ENCODE measurements at places on chromosomes 3 and 15.

GRCh38 chr15:82543160-82543559 is 2.9 kb upstream of the RPS17 start:
- DNase-seq, result peak; percentile 84

GRCh38 chr3:61804782-61805181 is 243.4 kb downstream of the PTPRG start:
- no peak for DNase-seq

DNA sequence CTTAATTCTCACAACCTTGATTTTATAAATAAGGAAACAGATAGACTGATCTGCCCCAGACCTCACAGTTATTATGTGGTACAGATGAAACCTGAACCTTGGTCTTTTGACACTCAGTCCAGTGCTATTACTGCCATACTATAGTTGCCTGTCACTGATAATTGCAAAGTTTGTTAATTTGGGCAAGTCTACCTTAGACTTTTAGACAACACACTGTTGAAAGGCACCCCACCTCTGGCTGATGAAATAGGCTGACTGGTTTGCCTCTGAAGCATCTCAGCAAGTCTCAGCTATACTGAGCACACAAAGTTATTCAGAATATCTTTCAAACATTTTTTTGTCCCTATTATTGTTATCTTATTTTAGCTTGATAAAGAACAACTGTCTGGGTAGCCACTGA is 53.1 kb upstream of the MAP4 start:
- no peak for DNase-seq

DNA sequence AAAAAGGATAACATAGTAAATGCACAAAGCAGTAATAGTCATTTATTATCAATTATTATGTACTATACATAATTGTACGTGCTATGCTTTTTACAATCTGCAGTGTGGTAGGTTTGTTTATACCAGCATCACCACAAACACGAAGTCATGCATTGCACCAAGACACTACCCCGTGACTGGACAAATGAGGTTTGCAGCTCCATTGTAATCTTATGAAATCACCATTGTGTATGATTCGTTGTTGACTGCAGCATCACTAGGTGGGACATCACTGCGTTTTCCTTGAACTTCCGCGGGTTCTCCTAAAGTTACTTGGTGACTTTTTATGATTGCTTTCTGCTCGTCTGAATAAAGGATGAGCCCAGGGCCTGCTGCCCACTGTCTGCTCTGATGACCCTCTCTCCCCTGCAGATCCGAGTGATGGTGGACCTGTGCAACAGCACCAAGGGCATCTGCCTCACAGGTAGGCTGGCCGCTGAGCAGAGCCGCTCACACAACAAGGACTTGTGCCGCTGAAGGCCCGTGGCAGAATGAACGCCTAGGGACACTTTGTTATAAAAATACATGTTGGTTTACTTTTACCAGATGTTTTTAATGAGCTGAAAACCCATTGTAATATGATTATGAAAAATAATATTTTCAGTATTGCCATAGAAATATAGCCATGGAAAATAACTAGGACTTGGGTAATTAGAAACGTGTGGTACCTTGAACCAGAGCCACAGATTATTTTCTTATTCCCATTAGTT is 35.8 kb downstream of the GLDN start:
- no peak for DNase-seq

DNA sequence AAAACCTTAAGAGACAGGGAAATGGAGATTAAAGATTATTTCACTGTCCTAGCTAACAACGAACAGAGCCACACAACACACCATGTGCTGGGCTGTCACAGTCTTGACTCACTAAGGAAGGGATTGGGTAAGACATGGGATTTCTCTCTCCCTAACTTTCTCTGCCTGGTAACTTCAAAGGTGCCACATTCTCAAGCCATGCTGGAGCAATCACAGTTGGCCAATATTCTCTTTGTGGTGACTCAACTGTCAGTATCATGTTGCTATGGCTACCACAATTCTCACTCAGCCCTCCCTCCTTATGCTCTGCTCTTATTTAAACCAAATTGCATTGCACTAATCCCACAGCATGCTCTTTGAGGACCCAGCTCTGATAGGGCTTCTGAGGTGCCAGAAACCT is 74.0 kb downstream of the OXNAD1 start:
- peak; percentile 77 for DNase-seq

DNA sequence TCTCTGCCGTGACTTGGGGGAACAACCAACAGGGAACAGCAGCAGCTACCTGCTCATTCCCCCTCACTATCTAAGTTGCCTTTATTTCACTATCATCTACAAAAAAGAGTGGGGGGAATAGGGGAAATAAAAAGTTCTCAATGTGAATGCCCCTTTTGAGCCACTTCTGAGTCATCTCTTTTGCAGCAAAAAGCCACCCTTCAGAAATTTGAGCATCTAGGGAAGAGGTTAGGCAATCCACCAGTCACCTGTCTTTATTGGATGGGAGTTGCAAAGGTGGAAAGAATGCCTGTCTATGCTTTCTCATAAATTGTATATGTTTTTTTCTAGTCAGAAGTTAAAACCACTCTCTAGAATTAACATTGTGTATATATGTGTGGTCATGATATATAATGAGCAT is 41.1 kb downstream of the GPD1L start:
- DNase-seq, result no peak

- no peak for DNase-seq
These were observed 1.8 kb downstream of the MTFMT start for GRCh38 chr15:65027593-65027992.

- DNase-seq, result no peak
These were observed 51.6 kb downstream of the SLC7A14 start for GRCh38 chr3:170534227-170534626.

DNA sequence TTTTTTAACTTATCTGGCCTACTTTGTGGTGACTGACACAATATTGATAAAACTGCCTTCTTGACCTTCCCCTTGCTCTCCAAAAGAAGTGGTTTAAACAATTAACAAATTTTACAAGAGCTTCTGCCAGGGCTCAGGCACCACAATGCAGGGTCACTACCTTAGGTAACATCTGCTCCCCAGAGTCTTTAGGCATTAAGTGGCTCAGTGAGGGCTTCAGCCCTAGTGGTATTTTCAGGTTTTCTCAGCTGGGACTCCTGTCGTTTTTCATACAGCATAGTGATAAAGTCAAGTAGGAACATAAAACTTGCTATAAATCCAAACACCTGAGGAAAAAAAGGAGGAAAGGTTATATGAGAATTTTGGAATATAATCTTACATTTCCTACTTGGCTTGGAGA is 18.9 kb downstream of the CMTM6 start:
- DNase-seq, result no peak

GRCh38 chr15:68348081-68348480 is 70.5 kb downstream of the FEM1B start:
- DNase-seq, result no peak

- no peak for DNase-seq
These were observed 44.2 kb downstream of the GRK7 start for GRCh38 chr3:141807277-141808033.

DNA sequence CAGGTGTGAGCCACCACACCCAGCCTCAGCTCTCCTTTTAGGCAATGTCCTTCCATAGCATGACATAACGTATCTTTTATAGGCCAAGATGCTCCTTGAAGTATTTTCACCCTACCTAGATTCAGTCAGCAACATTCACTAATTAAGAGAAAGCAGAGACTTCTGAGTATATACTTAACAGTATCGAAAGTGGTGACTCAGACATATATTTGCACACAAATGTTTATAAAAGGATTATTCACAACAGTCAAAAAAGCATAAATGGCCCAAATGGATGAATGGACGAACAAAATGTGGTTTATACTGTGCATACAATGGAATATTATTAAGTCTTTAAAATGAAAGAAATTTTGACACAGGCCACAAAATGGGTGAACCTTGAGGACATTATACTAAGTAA is 108.6 kb downstream of the ZNF385D start:
- DNase-seq, result no peak

DNA sequence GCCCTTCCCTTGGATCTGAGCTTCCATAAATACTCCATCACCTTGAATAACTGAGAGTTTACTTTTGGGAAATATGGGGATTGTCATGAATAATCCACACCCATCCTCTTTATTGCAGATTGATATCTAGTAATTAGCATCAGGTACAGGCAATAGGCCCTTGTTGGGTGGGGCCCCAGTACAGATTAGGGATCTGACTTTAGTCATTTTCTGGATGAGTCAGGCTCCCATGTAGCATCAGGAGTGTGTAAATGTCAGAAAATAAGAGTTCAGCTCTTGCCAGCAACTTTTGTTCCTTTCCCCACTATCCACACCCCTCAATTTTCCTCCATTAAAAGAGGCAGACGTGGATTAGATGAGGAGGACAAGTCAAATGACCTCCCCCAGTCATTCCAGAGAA is 17.7 kb upstream of the SNRK start:
- DNase-seq, result no peak

- no peak for DNase-seq
These were observed 70.7 kb downstream of the CD200R1L start for GRCh38 chr3:112776000-112776399.

GRCh38 chr15:63189941-63190768 is 749 bp downstream of the RAB8B start:
- DNase-seq, result peak; percentile 54

DNA sequence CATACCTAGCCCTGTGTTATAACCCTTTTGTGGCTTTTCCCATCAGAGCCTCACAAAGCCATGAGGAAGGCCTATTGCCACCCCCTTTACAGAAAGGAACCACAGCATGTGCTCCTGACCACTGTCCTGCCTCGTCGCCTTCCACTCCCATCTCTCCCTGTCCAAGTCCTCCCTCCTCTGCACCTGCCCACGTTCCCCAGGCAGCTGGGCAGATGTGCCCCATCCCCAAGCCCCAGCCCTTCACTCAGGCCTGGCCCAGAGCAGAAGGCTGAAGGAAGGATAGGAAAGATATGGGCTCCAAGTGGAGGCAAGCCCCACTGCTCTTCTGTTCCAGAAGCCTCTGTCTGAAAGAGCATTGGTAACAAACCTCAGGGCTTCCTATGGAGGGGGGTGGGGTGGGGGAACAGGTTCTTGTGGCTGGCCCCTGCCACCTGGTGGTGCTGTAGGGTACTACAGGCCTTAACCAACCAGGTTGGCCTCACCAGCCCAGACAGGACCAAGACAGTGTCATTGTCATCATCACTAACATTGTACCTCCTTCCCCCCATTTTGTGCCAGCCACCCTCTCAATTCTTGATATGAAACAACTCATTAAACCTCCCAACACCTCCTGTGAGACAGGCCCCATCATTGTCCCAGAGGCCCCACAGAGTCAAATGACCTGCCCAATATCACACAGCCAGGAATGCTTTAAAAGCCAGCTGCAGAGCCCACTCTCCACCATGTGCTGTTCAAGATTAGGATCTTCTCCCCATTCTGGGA is 10.0 kb downstream of the POC1A start:
- peak; percentile 94 for DNase-seq

- DNase-seq, result no peak
These were observed 20.8 kb downstream of the DPH3 start for GRCh38 chr3:16243706-16244490.

- DNase-seq, result no peak
These were observed 25.7 kb downstream of the GJD2 start for GRCh38 chr15:34729056-34729455.

DNA sequence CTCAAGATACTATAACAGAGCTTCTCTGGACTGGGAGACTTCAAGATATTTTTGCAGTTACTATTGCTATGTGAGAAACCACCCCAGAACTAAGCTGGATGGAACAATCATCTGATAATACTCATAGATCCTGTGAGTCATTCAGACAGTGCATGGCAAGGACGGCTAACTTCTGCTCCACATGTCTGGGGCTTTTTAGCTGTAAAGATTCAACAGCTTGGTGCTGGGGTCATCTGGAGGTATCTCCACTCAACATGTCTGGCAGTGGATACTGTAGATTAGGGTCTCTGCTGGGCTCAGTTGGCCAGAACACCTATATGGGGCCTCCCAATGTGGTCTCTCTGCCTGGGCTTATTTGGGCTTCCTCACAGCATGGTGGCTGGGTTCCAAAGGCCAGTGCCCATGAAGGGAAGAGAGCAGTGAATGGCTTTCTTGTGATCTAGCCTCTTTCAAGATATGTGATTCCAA is 117.3 kb upstream of the SLC7A14 start:
- no peak for DNase-seq
